NCI-H1105 (cell line): ENCODE measurements at places on chromosomes 16 and 17.

DNA sequence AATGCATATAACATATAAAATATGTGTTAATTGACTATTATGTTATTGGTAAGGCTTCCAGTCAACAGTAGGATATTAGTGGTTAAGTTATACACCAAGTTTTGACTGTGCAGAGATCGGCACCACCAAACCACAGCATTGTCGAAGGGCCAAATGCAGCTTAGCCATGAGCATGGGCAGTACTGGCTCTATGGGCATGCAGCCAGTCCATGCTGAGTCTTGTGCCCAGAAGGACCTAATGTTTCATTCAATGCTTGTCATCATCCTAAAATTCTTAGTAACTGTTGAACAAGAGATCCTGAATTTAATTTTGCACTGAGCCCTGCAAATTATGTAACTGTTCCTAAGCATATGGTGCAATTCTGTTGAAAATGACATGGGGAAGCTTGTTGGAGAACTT, 233.4 kb upstream of the HS3ST3A1 start:
- no peak for DNase-seq

DNA sequence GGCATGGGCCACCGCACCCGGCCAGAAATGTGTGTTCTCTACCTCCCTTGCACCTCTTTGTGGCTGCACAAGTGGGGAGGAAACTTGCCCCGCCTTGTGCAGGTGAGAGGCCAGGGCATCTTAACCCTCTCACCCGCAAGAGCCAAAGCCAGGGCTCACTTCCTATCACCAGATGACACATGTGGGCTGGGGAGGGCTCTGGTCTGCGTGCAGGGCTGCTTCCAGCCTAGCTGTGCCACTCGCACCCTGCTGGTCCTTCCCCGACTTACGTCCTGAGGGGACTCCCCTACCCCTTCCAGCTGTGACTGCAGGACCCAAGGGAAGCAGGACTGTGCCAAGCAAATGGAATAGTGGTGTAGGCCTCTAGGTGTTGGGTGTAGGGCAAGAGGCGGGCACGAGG, 6.9 kb downstream of the MIEF2 start:
- DNase-seq = no peak

DNA sequence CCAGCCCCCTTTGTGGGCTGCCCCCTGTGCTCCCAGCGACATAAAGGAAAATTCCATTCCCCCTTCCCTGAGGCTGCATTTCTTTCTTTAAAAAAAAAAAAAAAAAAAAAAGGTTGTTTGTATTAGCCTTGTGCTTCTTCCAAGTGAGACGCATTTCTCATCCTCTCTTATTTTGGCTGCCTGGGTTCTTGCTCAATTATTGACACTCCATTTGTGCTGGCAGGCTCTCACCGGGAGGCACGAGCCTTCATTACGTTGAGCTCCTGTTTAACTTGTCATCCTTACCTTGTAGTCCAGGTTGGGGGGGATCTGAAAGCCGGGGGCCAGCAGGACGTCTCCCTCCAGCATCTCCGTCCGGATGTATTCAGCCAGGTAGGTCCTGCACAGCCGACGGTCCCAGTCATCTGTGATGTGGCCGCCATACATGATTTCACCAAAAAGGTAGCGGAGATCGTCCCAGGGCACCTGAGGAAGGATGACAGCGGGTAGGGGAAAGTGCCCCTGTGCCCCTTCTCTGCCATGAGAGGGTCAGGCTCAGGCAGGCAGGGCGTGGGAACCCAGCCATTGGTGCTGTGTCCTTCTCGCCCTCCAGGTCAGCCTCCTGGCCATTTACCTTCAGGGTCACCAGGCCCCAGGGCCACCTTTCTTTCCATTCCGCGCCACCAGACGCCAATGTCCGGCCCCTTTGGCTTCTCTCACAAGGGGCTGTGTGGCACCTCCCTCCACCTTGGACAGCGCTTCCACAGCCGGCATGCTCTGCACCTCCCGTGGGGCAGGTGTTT, 50.6 kb downstream of the PGS1 start:
- DNase-seq = no peak

GRCh38 chr16:12869698-12870427, 31.5 kb upstream of the SHISA9 start:
- DNase-seq = no peak

DNA sequence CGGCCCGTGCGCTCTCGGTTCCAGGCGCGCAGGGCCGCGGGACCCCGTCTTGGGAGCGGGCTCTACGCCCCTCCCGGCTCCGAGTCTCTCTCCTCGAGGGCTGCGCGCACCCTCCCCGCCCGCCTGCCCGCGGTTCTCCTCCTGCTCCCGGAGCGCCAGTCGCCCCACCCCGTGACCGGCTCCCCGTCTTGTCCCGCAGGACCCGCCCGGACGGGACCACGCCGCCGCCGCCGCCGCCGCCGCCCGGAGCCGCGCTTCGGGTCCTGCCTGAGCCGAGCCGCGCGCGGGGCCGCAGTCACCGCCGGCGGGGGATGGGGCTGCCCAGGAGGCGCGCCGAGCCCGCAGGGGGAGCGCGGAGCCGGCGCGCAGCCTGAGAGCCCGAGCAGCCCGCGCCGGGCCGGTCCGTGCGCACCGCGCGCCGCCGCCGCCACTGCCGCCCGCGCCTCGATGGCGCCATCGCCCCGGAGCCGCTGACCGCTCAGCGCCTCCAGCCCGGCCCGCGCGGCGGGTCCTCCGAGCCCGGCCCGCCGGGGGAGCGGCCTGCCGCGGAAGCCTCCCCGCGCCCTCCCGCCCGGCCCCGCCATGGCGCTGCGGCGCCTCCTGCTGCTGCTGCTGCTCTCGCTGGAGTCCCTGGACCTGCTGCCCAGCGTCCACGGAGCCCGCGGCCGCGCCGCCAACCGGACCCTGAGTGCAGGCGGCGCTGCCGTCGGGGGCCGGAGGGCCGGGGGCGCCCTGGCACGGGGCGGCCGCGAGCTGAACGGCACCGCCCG, at the start of gene SHISA6:
Gene SHISA6 (plus strand): TSS at position 373 of the 770 bp plus-strand sequence.
- DNase-seq = no peak

DNA sequence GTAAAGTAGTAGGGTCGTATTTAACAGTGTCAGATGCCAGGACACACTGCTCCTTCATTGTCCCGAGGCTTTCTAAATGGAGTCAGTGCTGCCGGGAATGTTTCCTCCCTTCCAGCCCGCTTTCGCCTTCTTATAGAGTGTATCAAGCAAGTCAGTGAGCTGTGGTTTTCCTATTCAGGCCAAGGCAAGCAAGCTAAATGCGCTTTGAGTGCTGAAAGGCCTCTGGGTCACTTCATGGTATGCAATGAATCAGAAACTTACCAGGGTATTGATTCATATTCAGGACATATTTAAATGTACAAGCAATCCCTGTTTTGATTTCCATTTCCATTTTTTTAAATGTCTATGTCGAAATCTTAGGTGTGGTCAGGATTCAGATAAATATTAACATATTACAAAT, 327.9 kb upstream of the SOX9 start:
- DNase-seq = no peak

DNA sequence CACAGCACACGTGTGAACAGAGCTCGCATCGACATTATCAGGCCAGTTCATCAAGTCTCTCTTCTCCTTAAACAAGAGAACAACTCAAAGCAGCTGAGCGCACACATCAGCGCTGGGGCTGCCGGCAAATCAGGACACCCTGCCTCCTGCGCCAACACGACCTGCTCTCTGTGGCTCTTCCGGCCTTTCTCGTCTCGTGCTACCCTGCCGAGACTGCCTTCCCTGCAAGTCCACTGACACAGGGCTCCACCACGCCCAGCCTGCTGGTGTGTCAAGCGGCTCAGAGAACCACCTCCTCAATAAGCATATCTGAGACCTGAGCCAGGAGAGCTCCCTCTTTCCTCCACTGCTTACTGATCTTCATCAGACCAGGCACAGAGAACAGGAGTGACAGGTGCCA, 96.9 kb downstream of the ZNF778 start:
- no peak for DNase-seq

DNA sequence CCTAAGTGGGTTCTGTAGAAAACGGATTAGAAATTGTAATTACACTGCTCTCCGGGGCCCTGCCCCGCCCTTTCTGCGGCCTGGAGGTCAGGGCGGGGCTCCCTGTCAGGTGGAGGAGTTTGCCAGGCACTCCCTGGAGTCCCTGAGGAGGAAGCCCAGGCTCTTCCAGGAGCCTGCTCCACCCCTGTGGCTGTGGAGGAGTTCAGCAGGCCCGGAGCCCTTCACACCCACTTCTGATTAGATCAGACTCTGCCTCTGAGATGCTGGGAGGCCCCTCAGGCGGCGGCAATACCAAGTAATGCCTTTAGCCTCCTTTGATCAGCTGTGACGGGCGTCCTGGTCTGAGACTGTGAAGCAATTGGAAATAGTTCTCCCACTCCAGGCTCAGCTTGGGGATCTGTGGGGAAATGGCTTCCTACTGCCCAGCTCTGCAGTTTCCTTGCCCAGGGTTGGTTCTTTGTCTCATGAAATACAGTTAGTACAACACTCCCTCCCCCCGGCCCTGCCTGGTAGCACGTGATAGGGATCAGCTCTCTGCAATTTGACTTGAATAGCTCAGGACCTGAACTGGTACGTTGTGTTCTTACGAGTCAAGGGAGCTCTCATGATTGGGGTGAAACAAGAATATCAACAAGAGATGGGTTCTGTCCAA, 22.3 kb downstream of the BAIAP2 start:
- no peak for DNase-seq

DNA sequence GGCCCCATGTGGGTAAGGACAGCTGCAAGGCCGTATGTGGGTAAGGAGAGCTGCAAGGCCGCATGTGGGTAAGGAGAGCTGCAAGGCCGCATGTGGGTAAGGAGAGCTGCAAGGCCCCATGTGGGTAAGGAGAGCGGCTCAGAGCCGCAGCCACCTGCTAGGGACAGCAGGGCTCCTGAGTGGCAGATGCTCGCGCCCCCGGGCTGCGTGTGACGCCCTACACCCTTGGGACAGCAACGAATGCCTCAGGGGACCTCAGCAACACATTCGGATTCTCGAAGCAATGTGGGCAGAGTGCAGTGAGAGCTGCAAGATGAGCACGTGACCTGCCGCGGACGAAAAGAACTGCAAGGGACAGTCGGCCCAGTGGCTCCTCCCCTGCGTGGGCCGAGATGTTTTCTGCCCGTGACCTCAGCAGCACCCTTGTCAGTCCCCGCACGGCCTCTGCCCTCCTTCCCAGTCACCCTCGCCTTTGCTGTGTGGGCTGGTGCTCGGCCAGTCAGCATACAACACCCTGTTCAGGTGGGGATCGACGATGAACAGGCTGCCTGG, 9.6 kb upstream of the SLC38A8 start:
- no peak for DNase-seq

GRCh38 chr17:83187782-83188311, 108.4 kb downstream of the METRNL start:
- no peak for DNase-seq

DNA sequence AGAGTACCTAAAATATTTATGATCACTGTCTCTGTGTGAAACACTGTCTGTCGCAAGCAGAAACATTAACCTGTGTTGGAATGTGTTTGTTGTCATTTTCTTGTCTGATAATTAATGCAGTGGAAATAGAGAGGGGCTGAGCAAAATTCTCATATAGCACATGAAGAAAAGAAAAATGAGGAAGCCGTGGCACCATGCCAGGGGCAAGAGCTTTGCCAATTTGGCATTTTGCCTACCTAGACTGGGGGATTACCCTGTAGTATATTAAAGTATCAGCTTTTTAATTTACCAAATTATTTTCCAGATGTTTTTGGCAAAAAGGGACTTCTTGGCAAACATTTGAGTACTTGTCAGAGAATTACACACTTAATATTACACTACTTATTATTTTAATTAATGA, 1326.6 kb upstream of the GOT2 start:
- no peak for DNase-seq

GRCh38 chr16:78364556-78364880, 265.1 kb downstream of the WWOX start:
- DNase-seq = no peak

DNA sequence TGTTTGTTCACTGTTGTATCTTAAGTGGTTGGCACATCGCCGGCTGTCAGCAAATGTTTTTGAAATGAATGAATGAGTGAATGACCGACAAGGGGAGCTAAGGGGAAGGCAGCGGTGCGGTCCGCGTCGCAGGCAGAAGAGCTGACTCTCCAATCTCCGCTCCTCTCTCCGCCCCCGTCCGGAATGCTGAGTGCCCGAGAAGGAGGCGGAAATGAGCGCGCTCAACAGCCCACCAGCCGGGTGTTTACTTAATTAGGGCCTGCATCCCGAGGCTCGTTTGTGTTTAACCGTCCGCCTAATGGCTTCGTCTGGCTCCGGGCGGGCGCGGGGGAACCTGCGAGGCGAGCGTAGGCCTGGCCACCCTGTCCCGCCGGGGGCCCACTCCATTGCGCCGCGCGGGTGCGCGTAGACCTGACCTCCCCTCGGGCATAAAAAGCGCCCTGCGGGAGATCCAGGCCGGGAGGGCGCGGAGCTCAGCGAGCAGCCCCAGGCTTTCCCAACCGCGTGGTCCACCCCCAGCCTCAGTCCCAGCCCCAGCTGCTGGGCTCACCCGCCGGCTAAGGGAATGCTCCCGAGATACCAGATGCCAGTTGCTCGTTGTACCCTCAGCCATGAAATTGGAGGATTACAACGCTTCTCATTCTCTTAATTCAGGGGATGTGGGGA, 2.5 kb upstream of the CDH3 start:
- no peak for DNase-seq

- no peak for DNase-seq
Observed at GRCh38 chr17:20314834-20315233, 152.5 kb downstream of the LGALS9B start.

DNA sequence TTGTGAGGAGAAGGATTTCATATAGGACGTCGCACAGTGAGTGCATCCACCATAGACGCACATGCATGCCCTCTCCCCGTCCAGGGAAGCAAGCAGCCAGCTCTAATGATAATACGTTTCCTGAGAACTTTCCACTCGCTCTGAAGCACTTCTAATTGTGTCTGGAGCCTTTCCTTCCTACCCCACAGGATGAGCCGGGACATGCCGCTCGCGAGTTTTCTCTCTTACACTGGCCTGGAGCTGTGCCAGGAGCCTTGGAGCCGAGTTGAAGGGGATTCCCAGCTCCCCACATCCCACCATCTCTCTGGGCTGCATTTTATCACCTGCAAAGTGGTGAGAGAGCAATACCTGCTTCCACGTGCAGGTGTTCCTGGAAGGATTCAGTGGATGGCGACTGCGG, 368.1 kb downstream of the C16orf95 start:
- peak; percentile 26 for DNase-seq

DNA sequence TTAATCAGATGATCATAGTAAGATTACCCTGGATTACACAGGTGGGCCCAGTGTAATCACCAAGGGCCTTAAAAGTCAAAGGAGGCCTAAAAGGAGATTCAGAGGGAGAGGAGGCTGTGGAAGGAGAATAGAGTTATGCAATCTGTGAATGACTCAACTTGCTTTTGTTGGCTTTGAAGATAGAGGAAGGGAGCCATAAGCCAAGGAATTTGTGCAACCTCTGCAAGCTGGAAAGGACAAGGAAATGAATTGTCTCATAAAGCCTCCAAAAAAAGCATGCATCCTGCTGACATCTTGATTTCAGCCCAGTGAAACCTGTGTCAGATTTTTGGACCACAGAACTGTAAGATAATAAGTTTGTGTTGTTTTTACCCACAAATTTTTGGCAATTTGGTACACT, 109.6 kb downstream of the CNTNAP4 start:
- no peak for DNase-seq

GRCh38 chr16:86181526-86181925, 282.6 kb downstream of the IRF8 start:
- DNase-seq = no peak
